ENCODE measurements at places on chromosomes 11 and 22.

- no peak for DNase-seq
Measured at GRCh38 chr22:44369916-44370801, 57.4 kb upstream of the SHISAL1 start.

DNA sequence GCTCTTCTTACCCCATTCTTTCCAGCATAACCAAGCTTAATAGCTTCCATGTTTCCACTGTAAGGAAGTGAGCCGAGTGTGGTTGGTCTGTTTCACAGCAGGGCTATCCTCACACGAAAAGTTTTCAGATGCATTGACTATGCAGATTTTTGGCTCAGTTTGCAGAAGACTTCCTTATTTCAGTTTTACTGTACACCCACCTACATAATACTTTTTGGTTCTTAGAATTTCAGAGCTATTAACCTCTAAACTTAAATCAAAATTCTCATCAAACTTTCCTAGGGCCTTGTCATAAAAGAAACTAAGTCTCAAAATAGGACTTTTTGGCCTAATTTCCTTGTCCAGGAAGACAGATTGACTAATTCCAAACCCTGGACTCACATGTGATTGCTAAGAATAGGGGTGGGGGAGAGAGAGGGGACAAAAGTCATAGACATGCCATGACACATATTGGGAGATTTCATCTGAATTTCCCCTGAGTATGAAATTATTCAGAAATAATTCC lies 7.3 kb upstream of the EHF start:
- DNase-seq: peak; percentile 24

- no peak for DNase-seq
Measured at GRCh38 chr11:32602657-32603415, 19.2 kb downstream of the EIF3M start.

GRCh38 chr11:125111001-125111342 lies 454 bp downstream of the TMEM218 start:
- DNase-seq: peak; percentile 13

DNA sequence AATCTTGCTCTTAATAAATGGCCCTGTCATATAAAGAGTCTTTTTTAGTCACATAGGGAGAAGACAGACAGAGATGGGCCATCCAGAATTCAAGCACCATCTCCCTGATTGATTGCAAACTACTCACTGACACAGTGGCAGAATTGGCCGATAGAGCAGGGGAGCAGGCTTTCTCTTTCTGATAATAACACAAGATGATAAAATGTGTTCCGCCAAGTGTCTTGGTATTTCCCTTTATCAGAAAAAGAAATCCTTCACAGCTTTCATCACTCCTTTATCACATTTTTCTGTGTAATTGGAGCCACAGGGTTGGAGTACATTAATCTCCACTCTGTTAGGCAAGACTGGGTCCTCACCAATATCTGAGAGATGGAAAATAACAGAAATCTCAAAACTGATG lies 406.0 kb downstream of the TMEM135 start:
- DNase-seq: no peak

- no peak for DNase-seq
Measured at GRCh38 chr22:38406617-38407016, 48.4 kb downstream of the KCNJ4 start.

DNA sequence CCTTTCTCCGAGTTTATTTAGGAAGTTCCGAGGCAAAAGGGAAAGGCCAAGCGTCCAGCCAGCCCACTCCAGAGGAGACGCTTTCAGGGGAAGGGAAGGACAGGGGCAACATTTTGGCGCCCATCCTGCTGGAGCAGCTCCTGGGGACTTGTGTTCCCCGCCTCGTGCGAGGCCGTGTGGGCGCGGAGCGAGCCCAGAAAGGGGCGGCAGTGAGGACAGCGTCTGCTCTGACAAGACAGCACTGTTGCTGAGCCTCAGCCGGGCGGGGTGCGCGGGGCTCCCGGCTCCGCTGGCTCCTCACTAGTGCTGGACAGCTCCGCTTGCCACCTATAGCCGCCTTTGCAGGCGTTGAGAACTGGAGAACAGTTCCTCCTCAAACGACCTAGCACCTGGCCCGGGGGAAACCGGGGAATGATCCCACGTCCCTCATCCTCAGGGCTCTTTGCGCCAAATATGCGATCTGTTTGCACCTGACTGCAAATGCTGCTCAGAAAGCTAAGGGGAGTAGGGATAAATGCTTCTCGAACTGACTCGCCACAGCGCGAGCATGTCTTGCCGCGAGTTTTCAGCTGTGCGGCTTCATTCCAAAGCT lies 722 bp upstream of the GUCY1A2 start:
- peak; percentile 9 for DNase-seq

GRCh38 chr11:65578134-65578533 lies 2.3 kb downstream of the EHBP1L1 start:
- DNase-seq: no peak

DNA sequence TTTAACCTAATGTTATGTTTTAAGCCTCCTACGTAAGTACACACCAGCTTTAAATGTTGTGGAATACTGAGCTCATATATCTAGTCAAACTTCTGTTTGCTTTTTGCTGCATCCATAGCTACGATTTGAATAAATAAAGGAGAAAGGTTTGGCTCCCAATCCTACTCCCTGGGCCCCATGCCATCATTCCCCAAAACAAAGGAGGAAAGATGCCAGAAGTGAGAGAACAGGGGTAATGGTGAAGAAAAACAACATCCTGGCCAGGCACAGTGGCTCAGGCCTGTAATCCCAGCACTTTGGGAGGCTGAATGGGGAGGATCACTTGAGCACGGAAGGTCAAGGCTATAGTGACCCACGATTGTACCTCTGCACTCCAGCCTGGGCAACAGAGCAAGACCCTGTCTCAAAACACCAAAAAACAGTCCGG lies 26.5 kb downstream of the SCGB1A1 start:
- no peak for DNase-seq

DNA sequence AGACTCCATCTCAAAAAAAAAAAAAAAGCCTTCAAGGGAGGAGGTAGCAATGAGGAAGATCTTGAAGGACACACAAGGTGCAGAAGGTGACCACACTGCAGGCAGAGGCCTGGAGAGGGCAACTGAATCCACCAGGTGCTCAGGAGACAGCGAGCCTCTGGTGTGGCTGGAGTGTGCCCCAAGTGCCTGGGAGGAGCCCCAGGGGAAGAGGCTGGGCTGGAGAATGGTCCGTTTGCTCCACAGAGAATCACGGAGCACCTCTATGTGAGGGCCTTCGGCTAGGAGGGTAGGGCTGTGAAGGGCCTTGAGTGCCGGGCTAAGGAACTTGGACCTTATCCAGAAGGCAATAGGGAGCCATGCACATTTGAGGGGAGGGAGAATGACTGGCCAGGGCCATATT lies 50.3 kb downstream of the ARRB1 start:
- DNase-seq: no peak

GRCh38 chr11:68651208-68651984 lies 32.9 kb upstream of the GAL start:
- DNase-seq: no peak

- DNase-seq: no peak
Measured at GRCh38 chr11:133052537-133052936, 479.8 kb downstream of the OPCML start.

DNA sequence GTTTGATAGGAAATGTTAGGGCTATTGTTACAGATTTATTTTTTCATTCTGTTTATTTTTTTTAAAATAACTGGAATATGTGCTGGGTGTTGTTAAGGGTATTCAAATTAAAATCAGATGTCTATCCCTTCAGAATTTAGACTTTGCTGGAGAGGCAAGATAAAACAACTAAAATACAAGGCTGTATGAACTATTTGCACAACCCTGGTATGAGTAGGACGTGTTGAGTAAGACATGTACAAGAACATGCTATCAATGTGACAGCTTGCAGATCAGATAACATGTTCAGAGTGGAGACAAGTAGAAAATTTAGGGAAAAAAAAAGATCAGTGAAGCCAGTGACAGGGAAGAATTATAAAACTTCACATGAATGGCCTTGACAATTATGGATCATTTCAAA lies 853.5 kb downstream of the METTL15 start:
- no peak for DNase-seq

- no peak for DNase-seq
Measured at GRCh38 chr11:134633276-134633675, 221.2 kb upstream of the B3GAT1 start.

DNA sequence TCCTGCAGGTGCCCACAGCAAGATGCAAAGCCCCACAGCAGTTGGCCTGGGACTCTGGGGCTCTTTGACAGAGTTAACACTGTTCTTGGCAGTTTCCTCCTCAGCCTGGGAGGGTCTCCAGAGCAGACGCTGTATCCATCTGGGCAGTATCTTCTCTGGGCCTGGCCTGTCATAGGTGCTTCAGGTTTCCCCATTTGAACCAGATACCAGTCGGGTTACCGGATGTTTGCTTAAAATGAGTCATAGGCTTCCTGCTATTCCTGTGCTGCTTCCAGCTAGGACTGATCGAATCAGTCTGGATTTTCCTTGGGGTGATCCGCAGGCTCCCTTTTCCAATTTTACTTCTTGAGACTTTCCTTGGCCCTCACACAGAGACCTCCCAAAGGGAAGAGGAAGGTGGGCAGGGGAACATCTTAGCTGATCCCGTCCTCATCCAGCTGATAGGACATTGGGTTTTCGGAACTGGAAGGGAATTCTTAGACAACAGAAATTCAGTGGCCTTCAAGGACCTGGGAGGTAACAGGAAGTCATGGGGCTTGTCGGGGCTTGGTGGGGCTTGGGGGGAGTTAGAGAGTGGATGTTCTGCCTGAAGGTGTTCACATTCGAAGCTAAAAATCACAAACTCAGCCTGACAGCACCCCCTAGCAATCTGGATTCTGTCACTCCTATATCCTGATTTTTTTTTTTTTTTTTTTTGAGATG lies 2.4 kb upstream of the RANGAP1 start:
- no peak for DNase-seq

GRCh38 chr11:70580036-70580805 lies 181.9 kb downstream of the CTTN start:
- no peak for DNase-seq

- no peak for DNase-seq
Measured at GRCh38 chr11:78551066-78551465, 23.6 kb downstream of the NARS2 start.

DNA sequence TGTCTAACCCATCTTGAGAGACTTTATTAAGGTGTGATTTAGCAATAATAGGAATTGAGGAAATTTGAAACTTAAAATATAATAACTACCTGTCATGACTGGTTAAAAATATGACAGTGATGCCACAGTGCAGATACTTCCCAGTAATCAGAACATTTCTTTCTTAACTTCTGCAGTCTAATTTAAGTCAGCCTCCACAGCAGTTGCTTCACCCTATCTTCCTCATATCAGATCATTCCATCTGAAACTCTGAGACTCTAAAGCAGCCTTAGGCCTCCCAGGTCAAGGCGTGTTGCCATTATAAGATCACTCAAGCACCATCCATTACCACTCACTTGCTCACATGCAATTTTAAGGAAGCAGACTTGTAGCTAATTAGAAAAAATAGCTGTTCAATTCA lies 302.2 kb downstream of the AASDHPPT start:
- no peak for DNase-seq

- no peak for DNase-seq
Measured at GRCh38 chr11:75969626-75970308, 154.8 kb downstream of the UVRAG start.

- no peak for DNase-seq
Measured at GRCh38 chr11:114395736-114396135, 4.6 kb downstream of the C11orf71 start.

DNA sequence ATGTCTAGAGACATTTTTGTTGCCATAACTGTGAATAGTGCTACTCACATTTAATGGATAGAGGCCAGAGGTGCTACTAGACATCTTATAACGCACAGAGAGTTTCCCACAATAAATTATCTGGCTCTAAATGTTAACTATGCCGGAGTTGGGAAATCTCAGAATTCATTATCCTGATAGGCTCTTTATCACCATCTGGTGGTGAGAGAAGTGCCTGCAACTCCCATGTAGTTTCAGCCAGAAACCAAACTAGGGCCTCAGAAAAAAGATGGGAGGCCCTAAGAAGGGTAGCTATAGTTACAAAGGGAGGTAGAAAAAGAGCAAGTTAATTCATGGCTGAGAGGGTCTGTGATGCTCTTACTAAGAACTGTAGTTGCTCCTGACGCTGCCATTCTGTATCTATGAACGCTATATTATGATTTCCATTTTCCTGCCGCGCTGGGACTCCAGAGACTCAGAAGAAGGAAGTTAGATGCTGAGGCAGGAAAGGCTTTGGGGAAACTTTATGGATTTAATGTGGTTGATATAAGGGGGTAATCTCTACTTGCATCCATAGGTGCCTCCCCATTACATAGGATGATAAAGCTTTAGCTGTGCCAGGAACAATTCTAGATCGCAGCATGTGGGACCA lies 22.9 kb upstream of the MRPL17 start:
- DNase-seq: peak; percentile 59

Data from stimulated activated CD4-positive, alpha-beta T cell treated with anti-CD3 and anti-CD28 coated beads, Interleukin-15, amount 100 ng/mL, for 24 hours (primary cell).